ENCODE measurements at places on chromosomes 5 and 9.
A peak's percentile ranks its signal among the peaks of the same experiment; 100 is the strongest.

DNA sequence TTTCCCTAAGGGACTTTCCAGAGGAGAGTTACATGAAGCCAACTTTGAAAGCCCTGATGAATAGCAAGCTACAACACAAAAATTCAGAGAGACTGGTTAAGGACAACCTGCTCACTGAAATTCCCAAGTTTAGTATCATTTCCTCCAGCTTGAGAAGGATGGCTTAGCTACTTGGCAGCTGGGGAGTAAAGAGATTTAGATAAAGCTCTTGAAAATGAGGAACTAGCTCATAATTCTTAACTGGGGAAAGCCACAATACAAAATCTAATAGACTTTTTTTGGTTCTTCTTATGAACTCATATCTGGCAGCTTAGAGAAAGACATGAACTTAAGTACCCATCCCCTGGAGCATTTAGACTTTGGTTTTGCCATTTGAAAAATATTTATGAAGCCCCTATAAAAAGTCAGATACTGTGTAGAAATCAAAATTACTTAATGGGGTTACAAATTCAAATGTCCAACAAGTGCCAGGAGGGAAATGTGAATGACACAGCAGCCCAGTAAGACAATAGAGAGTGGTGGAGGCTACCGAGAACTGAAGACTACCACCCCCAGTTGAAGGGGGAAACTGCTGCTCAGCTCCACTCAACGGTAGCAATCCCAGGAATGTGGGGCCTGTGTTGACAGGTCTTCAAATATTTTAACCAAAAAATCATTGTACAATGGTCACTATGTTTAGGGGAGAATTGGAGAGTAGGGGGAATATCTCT, 79.4 kb upstream of the ADRB2 start:
- no peak for DNase-seq

- no peak for DNase-seq
Measured at GRCh38 chr5:116004248-116004647, 28.0 kb upstream of the ARL14EPL start.

GRCh38 chr5:170437621-170438375, 48.6 kb upstream of the KCNMB1 start:
- no peak for DNase-seq

GRCh38 chr9:91421128-91421765, 2.4 kb downstream of the NFIL3 start:
- no peak for DNase-seq

DNA sequence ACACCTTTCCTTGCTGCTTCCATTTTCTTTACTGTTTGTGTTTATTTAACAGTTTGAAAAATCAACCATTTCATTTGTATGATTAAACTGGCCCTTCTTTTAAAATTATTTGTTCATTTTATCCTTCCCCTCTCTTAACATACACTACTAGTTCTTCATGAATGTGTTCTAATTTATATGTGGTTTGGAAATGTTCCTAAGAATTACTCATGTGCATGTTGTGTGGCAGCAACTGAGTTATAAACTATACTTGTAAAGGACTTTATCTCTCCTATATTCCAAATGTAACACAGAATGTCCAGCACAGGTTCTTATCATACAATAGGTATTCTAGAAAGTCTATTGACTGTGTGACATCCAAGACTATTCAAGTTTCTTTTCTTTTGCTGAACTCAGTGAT, 358.2 kb upstream of the MEF2C start:
- no peak for DNase-seq

- DNase-seq = no peak
Measured at GRCh38 chr9:20805766-20806165, 121.7 kb downstream of the FOCAD start.

- no peak for DNase-seq
Measured at GRCh38 chr9:101478906-101479305, 43.3 kb upstream of the ALDOB start.

GRCh38 chr5:55597014-55597981, 62.5 kb upstream of the PLPP1 start:
- DNase-seq = no peak

DNA sequence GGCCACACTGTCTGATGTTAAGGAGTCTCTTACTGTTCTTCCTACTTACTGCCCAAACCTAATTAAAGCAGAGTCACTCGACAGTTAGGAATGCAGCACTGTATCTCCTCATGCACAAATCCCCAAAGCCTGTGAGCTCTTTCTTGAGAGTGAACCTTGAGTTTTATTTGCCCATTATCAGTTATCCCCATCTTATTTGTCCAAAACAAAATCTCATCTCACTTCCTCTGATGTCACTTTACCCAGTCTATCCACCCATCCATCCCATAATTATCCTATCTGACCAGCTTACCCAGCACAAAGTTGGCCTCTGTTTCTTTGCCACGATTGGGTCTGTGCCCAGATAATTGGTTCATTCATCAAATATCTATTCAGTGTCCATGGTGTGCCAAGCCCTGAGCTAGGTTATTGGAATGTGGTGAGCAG, 250.8 kb downstream of the SLIT3 start:
- DNase-seq = no peak

DNA sequence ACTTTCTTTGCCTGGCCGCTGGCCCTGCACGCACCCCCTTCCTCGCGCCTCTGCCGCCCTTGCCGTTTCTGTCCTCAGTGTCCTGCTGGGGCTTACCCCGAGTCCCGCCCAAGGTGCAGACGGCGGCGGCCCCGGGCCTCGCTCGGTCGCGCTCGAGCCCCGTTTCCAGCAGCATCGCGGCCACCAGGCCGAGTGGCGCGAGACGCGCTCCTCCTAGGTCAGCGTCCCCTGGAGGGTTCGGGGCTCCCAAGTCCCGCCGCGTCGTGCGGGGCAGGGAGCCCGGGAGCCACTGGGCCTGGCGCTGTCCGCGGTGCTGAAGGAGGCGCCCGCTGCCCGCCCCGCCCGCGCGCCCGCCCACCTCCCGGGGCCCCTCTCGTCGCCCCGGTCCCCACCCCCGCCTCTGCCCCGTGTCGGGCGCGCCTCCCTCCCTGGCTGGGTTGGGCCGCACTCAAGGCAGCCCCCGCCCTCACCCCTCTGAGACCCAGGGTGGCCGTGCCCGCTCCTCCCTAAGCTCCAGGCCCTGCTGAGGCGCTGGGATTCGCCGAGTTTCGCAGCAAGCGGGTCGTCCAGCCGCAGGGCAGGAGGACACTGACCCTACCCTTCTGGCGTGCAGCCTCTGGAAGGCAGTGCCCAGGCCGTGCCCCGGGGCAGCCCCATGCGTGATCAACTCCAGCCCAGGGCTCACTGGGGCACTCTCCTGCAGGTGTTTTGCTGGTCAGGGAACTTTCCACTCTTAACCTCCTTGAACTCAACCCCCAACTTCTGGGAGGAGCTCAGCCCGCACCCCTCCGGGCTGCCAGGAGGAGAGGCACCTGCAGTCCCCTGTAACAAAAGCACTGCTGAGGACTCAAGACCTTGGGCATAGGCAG, at the start of gene LHX3:
TSS of gene LHX3 (minus strand) at position 291 of the 869 bp plus-strand sequence. CDS start at position 175, 116 bp downstream.
- DNase-seq = no peak

GRCh38 chr5:145237843-145238242, 597.3 kb downstream of the PRELID2 start:
- peak; percentile 86 for DNase-seq

- no peak for DNase-seq
Measured at GRCh38 chr9:16345902-16346301, 524.6 kb downstream of the BNC2 start.

DNA sequence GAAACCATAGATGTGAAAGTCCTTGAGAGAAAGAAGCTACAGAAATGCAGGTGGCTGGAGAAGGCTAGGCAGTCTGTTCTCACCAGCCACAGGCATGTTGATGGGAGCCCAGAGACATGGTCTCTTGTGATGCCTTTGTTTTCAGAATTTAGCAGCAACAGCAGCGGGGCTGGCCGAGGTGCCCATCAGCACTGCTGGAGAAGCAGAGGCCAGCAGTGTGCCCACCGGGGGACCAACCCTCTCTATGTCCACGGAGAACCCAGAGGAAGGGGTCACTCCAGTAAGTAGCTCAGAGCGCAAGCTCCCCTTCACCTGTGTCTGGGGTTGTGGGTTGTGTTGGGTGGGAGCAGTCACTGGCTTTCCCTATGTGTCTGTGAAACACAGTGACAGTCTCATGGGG, 59.6 kb downstream of the COL15A1 start:
- no peak for DNase-seq

- no peak for DNase-seq
Measured at GRCh38 chr9:114914139-114914538, 16.3 kb downstream of the TNFSF8 start.

DNA sequence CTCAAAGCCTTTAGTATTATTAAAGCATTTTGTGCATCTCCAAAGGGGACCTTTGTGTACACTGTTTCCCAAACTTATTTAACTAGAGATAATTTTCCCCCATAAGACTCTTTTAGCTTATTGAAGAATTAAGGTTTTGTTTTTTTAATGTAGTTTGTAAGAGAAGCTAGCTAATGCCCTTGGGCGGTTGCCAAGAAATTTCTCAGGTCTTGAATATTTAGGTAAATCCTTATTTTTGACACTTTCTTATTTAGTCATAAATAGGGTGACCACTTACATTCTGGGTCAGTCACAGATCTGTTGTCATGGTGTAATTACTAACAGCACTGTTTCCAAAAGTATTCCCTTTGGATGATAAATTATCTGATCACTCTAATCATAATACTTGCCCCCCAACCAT, 27.2 kb downstream of the TNFAIP8 start:
- no peak for DNase-seq

GRCh38 chr5:74275171-74275992, 365.1 kb downstream of the ENC1 start:
- DNase-seq = no peak

DNA sequence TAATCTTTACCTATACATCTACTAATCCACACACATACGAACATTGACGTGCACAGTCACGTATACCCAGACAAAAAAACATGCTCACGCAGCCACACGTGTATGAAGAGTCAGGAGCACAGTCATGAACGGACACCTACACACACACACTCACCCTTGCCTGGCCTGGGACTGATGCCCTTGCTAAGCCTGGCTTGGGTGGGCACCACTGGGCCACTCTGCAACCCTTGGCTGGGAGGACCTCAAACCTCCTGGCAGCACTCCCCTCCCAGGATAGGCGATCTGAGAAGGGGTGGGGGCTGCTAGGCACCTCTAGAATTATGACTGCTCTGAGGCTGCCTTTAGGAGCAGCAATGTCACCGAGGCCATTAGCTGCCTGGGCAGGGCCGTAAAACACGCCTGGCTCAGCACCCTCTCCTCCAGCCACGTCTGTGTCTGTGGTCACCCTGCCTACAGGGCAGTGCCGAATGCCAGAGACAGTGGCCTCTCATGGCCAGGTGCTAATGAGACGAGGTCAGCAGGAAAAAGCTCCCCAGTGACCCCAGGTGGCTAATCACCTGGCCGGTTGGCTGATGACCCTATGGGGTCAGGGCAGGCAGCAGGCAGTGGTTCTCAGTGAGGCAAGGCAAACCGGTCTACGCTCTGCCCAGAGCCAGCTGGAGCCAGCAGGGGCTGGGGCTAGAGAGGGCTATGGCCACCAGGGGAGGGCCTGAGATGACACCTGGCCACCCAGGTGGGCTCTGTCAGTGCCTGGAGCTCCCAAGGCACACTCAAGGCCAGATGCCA, 33.7 kb upstream of the MVB12B start:
- no peak for DNase-seq

- no peak for DNase-seq
Measured at GRCh38 chr5:55622460-55622859, 87.7 kb upstream of the PLPP1 start.

GRCh38 chr5:122999947-123000563, 36.5 kb downstream of the PPIC start:
- no peak for DNase-seq

GRCh38 chr9:136327304-136327974, at the start of gene GPSM1:
GPSM1 (plus strand) TSS chr9:136327539; CDS start chr9:136327696, 157 bp downstream.
- DNase-seq = no peak

DNA sequence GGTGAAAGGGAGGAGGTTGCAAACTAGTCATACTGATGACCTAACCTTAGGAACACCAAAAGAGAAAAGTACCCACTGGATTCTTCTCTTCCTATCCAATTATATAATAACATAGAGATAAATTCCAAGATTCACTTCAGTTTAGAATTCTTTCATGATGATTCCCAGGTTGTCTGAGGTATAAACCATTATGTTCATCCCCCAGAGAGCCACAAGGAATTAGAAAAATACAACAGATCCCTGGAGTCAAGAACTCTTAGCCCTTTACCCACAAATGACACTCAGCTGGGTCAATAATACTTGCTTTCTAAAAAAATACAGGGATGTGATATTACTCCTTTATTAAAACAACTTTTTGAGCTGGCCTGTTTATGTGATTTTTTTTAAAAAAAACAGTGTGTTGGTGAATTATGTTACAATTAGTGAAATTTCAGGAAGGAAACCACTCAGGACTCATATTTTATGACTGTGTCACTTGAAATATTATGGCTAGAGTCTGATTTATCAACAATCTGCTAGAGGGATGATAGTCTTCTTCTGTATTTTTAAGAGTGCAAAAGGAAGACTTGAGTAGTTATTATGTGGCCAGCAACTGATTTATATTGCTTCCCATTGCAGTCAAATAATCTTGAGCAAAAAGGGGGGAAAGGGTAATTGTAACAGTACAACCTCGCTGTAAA, 338.2 kb downstream of the NFIB start:
- no peak for DNase-seq

DNA sequence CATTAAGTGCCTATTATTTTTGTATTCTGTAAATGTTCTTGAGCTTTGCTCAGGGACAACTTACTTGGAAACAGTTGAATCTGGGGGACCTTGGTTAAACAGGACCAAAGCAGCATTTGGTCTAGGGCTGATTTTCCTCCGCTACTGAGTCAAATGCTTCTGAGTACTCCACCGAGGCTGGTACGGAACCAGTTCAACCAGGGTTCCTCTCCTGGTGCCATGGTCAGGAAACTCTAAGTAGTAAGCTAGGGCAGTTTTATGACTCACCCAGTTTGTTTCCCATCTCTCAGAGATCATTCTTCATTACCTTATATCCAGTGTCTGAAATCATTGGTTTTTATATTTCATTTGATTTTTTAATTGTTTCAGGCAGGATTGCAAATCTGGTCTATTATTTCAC, 111.9 kb upstream of the TNFAIP8 start:
- DNase-seq = no peak

DNA sequence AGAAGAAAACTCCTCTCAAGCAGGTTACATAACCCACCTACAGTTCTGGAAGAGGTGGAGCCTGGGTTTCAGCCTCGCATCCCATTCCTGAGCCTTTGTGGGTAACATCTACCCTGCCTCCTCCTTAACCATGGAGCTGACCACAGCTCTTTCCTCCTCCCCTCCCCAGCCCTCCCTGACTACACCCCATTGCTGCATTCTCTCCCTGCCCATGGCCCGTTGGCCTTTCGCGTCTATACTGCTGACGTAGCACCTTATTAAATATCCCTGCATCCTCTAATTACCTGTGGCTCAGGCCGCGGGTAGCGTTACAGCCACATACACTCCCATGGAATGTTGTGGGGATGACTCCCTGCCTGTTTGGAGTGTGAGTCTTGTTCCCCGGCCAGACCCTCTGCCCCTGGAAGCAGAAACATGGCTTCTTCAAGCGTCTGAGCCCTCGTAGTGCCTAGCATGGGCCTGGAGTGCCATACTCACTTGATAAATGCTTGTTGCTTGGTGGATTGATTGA, 72.8 kb downstream of the WWC1 start:
- no peak for DNase-seq

- DNase-seq = no peak
Measured at GRCh38 chr9:113515862-113516261, 52.3 kb downstream of the RGS3 start.

- no peak for DNase-seq
Measured at GRCh38 chr5:43315682-43316081, 2.5 kb upstream of the HMGCS1 start.

- DNase-seq = no peak
Measured at GRCh38 chr9:77386187-77386586, 208.9 kb downstream of the VPS13A start.

Measured in NCI-H2029 treated with DMSO at 0.1 percent for 48 hours (cell line).